ENCODE measurements at places on chromosomes 4 and X.

DNA sequence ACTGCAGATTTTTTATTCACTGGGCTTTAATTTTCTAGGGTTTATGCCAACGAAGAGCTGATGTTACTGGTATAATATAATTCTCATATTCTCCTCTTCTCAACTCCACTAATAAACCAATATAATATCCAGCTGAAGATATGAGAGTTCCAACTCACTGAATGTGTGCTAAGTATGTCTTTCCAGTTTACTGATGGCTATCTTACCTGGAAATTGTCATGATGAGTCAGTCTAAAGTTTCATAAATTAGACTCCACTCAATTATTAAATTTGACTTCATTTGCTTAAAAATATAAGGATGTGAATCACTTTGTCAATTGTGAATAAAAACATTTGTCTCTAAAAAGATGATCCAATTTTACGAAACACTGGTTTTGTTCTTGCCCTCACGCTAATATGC lies 28.4 kb downstream of the STBD1 start:
- no peak for DNase-seq

DNA sequence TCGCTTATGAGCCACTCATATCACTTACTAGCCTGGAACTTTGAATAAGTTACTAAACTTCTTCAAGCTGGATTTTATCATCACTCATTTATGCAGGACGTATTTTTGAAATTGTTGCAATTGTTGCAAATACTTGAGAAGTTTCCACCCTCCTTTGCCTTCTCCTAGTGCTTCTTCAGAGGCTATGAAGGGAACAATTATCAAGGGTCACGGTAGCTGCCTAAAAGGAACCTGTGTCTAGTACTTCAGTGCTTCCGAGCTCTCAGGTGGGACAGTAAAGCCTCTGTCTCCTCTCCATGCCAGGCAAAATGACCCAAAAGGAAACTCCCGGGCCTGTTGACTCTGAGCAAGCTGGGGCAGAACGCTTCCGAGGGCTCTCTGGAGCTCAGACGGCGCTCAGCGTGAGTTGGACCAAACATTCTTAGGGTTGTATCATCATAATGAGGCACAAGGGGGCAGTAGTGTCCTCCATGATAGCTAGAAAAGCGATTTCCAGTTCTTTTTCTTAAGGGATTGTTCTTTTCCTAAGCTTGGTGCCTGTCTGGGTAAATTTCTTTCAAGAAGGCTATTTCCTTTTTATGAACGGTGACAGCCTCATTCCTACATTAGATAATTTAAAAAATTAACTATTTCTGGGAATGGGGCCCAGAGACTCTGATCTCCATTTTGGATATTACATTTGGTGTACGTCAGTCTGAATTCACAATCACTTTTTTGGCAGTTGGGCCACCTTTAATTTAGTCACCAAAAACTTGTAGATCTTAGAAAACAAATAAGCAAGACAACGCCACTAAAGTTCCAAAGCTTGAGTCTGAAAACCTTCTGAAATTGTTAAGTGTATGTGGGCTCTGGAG lies 73.1 kb downstream of the PACRGL start:
- DNase-seq, result no peak

DNA sequence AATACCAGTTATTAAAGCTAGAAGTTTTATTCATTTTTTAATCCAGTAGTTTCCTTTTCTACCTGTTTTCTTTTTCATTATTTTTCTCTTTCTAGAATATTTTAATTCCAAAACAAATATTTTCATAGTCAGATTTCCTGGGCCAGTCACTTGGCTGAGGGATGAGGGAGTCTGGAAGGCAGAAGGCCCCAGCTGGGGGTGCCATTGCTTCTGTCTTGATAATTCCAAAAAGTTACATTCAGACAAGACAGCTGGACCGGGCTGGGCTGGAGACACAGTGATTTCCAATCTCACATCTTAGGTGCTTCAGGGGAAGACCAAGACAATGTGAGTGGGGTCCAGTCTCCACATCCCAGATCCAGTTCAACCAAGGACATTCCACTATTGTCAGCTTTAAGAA lies 263.5 kb downstream of the TMA16 start:
- DNase-seq, result no peak

DNA sequence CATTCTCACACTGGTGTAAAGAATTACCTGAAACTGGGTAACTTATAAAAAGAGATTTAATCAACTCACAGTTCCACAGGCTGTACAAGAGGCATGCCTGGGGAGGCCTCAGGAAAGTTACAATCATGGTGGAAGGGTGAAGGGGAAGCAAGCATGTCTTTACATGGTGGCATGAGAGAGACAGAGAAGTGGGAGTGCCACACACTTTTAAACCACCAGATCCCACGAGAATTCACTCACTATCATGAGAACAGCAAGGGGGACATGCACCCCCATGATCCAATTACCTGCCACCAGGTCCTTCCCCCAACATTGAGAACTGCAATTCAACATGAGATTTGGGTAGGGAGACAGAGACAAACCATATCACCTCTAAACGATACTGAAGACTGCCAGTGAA lies 23.0 kb downstream of the EPGN start:
- no peak for DNase-seq

- no peak for DNase-seq
Measured at GRCh38 chrX:29082558-29082957, 495.3 kb downstream of the IL1RAPL1 start.

All from stimulated activated CD8-positive, alpha-beta memory T cell treated with anti-CD3 and anti-CD28 coated beads, Interleukin-4, amount 100 ng/mL, for 1 hour (primary cell).